ENCODE measurements at places on chromosomes 7 and 10. TPM values are rescaled to one million over a fixed set of nuclear protein-coding genes. Genes with fewer than 3 reads are reported as not detected.

DNA sequence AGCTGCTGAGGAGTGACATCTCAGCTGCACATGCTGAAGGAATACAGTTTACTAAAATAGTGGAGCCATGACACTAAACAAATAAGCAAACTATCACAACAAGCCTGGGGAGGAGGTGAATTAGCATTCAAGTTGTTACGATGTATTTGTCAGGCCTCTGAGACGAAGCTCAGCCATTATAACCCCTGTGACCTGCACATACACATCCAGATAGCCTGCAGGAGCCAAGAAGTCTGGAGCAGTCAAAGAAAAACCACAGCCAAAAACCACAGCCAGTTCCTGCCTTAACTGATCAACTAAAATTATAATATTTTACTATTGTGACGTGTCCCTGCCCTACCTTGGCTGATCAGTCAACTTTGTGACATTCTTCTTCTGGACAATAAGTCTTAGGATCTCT lies 68.6 kb downstream of the NSUN6 start:
- DNase-seq = no peak

- peak; percentile 72 for DNase-seq
Observed at GRCh38 chr10:84783386-84783785, 455.0 kb downstream of the CCSER2 start.

- peak; percentile 87 for DNase-seq
Observed at GRCh38 chr7:137583172-137583571, 239.6 kb upstream of the PTN start.

DNA sequence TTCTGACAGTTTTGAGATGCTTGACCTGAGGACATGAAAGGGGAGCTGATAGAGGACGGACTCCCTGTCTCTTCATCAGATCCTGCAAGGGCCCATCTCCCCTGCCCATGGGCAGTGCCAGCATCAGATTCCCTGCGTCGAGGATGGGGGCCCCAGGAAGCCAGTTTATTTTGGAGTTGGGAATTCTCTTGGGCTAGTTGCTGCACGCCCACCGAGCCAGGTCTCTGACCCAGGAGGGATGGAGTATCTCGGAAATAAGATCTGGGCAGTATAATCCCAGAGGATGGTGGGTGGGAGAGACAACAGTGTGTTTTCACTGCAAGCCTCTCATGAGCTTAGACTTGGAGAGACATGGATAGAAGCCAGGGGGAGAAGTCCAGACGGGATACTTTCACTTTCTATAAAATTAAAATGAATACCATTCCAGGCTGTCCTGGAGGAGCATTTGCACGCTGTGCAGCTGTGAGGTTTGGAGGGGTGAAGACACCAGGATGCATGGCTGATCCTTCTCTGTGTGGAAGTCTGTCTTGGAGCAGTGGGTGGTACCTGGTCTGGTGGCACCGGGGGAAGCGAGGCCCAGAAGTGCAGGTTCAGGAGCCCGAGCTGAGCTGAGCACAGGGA lies 25.8 kb downstream of the DOCK1 start:
- DNase-seq = peak; percentile 66

PIK3CG gene
- 10.4 TPM for total RNA-seq

GRCh38 chr7:94875201-94875600 lies 32.2 kb upstream of the PPP1R9A start:
- DNase-seq = no peak

DNA sequence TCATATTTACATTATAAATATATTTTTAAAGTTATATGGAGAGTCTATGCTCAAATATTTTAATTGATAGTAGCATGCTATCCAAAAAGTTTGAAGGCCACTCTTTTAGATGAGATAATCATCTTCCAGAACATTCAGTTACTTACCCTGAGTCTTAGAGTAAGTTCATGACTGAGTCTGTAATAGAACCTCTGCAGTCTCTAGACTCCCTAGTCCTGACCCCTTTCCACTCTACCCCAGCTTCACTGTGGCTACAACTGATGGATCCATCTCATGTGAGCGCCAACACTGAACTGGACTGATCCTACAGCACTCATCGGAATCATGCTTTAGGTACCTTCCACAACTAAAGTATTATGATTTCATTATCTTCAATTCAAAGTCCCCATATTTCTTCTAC lies 10.1 kb downstream of the HACD1 start:
- no peak for DNase-seq

DNA sequence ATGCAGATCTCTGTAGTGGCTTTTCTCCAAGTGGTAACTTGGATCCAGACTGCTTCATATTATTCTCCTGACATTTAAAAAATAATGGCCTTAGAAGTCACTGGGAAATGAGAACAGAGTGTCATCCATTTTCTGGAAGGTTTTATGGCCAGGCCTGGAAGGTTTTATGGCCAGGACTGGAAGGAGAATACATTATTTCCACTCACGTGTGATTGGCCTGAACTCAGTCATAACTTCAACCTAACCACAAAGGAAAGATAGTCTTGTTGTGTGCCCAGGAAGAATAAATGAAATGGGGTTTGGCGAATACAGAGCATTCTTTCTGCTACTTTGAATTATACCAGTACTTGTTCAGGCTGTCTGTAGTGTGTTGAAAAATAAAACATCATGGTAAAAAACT lies 360.9 kb downstream of the GPAM start:
- no peak for DNase-seq

DNA sequence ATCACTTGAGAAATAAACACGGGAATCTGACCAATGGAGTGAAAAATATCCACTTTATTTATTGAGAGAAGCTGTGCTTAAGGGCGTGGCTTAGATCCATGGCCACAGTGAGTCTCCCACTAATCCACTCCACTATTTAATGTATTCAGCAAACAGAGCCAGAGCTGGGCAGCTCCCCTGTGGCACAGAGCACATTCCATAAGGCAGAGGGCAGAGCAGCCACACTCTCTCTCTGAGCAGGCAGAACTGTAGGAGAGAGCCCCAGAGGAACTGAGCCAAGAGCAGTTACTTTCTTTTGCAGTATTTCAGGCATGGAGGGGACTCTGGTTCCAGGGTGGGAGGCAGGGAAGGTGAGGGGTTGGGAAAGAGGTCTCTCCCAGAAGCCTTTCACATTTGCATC lies 106.0 kb downstream of the GALNT17 start:
- DNase-seq = peak; percentile 61

- DNase-seq = no peak
Observed at GRCh38 chr10:115050375-115051010, 42.7 kb upstream of the ATRNL1 start.

Measured in stomach (tissue), 19 donors.